ENCODE measurements at places on chromosomes 2 and 18. TPM values are rescaled to one million over a fixed set of nuclear protein-coding genes. Genes with fewer than 3 reads are reported as not detected.

GMCL1 gene
- 26.5 TPM for total RNA-seq

GRCh38 chr2:11950896-11951295 is 204.5 kb downstream of the LPIN1 start:
- no peak for DNase-seq

- no peak for DNase-seq
Measured at GRCh38 chr2:26324903-26325302, 21.0 kb upstream of the SELENOI start.

ZAP70 gene
- 1.3 TPM for total RNA-seq

GRCh38 chr2:179558010-179558934 is 293.6 kb upstream of the SESTD1 start:
- no peak for DNase-seq

- no peak for DNase-seq
Measured at GRCh38 chr18:76347341-76347740, 147.7 kb downstream of the ZNF516 start.

FTCDNL1 gene
- total RNA-seq: 4.4 TPM

CRACDL gene
- total RNA-seq: 7.9 TPM

DNA sequence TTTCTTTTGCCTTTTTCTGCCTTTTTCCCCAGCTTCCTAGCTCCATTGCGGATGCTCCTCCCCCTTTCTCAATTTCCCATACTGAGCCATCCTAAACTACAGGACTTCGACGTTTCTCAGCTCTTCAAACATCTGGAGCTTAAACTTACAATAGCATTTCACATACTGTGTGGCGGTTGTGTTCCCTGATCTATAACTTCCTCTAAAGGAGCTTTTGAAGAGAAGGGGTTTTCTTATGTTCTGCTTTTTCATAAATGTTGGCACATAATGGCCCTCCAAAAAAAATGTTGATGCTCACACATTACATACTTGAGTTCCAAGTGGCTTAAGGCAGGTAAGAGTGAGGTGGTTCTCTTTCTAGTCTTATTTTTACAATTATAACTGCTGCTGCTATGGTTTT is 87.4 kb downstream of the RNF144A start:
- no peak for DNase-seq

SCYGR5 gene
- total RNA-seq: not detected

DNA sequence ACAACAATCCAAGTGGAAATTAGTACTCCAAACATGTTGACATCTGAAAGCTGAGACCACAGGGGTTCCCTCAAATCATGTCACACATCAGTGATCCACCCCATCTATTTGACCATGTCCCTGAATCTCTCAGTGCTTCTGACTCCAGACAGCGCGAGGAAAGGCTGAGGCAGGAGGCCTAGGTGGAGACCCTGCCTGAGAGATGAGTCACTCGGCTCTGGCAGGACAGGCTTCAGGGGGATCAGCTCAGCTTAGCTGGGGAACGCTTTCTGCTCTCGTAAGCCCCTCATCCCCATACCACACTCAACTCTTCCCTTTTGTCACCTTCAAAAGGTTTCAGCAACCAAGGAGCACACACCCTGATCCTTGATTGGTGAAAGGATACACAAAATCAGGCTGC is 5.8 kb upstream of the FAM228A start:
- DNase-seq: no peak

ALPP gene
- total RNA-seq: not detected

- no peak for DNase-seq
Measured at GRCh38 chr2:17657759-17658158, 95.9 kb downstream of the SMC6 start.

POTEC gene
- total RNA-seq: not detected

DNA sequence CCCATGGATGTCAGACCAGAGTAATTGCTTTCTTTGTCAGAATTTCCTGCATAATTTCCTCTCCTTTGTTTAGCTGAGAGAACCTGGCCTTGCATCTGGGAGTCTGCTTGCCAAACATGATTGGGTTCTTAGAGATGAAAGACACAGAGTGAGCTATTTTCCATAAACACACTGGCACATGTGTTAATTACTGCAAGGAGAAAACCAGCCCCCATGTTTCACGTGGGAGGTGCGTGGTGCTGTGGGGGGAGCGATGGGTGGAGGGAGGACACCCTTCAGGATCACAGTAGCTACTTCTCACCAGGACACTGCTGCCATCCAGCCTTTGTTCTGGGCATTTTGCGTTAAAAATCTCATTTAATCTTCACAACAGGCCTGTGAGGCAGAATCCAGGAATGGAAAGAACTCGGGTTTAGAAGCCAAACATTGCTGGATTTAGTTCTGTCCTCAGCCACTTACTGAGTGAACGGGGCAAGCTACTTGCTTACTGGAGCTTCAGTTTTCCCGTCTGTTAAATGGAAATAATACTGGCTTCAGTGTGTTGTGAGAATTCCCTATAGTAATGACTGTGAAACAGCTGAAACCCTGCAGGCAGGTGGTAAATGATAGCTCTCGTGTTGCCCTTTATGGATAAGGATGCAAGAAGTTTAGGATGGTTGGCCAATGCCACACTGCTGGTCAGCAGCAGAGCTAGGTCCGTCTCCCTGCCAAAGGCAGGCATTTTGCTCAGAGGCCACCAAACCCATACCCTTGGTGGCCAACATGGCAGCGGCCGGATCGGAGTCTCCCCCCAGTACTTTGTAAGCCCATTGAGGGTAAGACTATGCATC is 100.1 kb upstream of the ASAP2 start:
- no peak for DNase-seq

FBXO15 gene
- total RNA-seq: 0.29 TPM

DNA sequence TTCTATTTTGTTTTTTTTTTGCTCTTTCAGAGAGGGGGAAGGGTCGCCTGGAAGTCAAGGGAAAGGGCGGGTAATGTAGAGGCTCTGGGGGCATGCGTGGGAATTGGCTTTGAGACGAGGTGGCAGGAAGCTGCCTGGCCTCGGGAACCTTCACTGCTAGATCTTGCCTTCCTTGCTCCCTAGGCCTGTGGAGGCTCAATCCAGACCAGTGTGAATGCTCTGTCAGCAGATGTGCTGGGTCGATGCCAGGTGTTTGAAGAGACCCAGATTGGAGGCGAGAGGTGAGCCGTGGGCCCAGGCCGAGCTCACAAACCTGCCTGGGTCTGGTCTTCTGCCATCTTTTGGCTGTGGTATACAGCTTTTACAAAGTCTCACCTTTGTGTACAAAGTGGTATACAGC is 15.5 kb downstream of the CCT7 start:
- DNase-seq: no peak

DNA sequence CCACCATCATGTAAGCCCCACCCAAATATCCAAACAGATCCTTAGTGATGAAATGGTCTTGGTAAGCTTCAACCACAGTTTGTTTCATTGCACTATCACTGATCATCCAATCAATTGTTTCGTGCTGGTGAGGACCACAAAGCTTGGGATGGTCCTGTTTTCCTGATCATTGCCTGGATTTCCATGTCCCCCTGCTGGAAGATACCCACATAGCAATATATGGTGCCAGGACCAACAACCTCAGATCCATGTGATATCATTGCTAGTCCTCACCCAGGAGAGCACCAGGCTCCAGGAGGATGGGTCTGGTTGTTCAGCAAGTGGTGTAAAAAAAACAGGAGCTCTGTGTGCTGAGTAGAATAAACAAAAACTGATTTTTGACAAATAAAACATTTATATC is 206.5 kb upstream of the SH3BP4 start:
- DNase-seq: no peak

ABCB11 gene
- 0.06 TPM for total RNA-seq

DNA sequence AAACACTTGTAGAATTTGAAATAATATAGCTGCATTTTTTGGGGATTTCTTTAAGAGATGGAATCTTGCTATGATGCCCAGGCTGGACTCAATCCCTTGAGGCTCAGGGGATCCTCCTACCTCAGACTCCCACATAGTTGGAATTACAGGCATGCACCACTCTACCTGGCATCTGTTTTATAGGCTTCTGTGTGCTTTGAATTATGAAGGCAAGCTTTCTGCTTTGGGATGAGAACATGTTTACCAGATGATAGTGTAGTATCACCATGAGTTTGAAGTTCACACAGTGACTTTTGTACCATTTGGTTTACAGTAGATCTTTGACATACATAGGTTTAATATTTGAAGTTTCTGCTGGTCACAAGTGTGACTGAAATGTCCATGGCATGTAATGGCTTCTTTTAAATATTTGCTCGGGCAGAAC is 10.7 kb downstream of the CNOT11 start:
- no peak for DNase-seq

CFLAR gene
- total RNA-seq: 282 TPM

DHRS9 gene
- total RNA-seq: 2.8 TPM

DNA sequence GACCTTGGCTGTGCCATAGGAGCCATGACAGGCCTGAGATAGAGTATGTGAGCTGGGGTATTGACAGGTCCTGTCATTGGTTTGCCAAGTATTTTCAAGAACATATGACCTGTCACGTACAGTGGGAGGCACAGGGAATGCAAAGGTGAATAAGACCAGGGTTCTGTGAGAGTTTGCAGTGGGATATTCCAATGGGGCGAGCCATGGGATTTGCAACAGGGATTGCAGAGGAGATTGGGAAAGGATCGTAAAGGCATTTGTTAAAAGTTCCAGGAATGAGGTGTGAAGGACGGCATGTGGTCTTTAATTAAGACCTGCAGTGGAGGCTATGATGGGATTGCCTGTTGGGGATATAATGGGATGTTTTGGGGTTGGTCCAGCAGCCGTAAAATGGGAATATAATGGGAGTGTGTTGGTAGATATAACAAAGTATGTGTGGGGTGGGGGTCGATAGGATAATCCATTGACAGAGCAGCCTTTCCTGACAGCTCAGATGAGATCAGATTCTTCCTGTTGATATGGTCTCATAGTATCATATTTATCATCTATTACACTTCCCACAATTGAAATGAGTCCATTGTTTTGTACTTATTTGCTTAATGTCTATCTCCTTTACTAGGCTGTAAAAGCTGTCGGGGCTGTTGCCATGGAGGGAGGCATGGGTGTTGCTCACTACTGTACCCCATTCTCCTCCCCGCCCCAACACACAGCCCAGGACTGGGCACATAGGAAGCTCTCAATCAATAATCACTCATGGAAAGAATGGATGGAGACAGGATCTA is 38.1 kb downstream of the PKDCC start:
- DNase-seq: no peak

POTEI gene
- not detected for total RNA-seq

GRCh38 chr2:113018509-113018908 is 13.2 kb downstream of the IL36A start:
- DNase-seq: no peak

GRCh38 chr18:77433076-77433475 is 183.4 kb downstream of the GALR1 start:
- DNase-seq: no peak

GRCh38 chr2:27705851-27706622 is 42.3 kb downstream of the SLC4A1AP start:
- DNase-seq: no peak

GRCh38 chr2:100923461-100924060 is 78.5 kb upstream of the RPL31 start:
- no peak for DNase-seq

- DNase-seq: no peak
Measured at GRCh38 chr2:62309465-62310091, 113.7 kb downstream of the B3GNT2 start.

DNA sequence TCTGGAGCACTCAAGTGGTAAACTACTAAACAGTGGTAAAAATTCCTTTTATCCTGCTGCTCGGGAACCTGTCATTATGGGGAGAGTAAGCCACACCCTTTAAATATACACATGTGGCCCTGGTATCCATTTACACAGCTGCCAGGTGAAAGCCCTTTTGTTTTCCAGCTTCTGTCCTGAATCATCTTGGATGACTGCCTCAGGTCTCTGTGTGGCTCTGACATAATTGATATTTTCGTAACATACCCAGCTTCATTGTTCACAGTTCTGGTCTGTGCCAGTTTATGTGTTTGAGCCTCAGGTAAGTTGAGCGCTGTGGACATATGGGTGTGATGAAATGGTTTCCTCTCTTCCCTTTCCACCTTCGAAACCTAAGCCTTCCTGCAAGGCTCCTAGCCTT is 15.7 kb upstream of the TTC39C start:
- no peak for DNase-seq

DNA sequence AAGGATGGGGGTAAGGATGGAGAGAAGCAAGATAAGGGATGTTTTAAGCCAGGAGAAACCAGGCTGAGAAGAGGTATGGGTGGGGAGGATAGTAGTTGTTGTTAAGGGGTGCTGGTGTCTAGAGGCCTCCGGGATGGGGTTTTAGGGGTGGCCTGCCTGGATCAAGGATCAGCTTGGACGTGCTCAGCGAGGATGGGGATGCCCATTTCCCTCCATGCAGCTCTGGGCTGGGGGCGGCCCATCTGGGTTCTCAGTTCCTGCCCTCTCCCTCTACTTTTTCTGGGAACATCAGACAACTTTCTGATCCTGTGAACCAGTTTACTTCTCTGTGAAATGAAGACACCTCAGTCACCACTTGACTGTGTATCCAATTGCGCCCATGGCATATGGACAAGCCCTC is 10.1 kb downstream of the B3GNT2 start:
- no peak for DNase-seq

- no peak for DNase-seq
Measured at GRCh38 chr2:41997561-41997960, 50.3 kb upstream of the PKDCC start.

DNA sequence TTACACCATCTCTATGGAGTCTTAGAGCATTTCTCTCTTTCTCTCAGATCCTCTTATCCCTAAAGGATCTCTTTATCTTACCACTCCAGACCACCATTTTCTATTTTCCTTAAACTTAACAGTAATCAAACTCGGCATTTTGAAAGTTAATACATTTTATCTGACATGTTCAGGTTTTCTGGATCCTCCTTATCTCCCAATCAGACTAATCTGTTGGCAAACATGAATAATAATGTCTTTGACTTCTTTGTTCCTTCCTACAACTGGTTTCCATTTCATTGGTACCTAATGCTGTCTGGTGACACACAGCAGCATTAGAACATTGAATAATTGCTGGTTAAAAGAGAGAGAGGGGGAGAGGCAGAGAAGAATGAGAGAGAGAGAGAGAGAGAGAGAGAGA is 932.1 kb upstream of the FSHR start:
- no peak for DNase-seq

- DNase-seq: no peak
Measured at GRCh38 chr2:127155028-127155581, 48.2 kb upstream of the BIN1 start.

GRCh38 chr2:84078471-84078870 is 380.6 kb downstream of the SUCLG1 start:
- DNase-seq: no peak

All from mesenteric fat pad (tissue), 1 donor.